ENCODE measurements at places on chromosomes 7 and 10.

DNA sequence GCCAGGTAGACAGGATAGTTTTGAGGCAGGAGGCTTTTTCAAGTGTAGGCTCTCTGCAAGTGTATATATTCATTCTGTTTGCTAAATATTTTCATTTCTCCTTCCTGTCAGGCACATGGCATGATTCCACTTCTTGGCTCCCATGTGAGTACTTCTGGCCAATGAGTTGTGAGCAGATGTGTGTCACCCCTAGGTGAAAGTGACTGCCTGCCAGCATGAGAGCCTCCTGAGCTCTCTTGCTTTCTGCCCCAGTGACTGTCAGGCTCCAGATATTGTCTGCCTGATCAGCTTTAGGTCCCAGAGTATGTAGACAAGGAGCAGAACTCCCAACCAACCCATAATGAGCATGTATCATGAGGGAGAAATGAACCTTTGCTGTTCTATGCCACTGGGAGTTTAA, 257.6 kb upstream of the NPY start:
- DNase-seq, result no peak

GRCh38 chr7:105652359-105652993, 71.2 kb upstream of the EFCAB10 start:
- DNase-seq, result peak; percentile 49

GRCh38 chr7:120825152-120825551, 32.8 kb downstream of the TSPAN12 start:
- DNase-seq, result no peak

DNA sequence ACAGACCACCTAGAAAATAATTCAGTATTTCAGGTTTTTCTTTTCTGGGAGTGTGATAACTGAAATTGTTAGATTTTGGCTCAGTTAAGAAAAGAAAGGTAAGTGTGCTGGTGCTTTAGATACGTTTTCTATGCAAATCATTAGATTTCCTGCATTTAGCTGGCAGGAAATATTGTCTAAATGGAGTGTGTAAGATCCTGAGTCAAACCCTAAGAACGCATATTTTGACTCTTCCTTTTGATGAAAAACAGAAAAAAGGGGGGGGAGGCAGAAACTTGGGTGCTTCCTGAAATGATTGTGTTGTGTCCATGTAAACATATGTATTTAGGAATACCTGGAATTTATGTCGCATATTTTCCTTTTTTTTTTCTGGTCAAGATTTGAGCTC, 1.2 kb downstream of the GRK5 start:
- DNase-seq, result no peak

DNA sequence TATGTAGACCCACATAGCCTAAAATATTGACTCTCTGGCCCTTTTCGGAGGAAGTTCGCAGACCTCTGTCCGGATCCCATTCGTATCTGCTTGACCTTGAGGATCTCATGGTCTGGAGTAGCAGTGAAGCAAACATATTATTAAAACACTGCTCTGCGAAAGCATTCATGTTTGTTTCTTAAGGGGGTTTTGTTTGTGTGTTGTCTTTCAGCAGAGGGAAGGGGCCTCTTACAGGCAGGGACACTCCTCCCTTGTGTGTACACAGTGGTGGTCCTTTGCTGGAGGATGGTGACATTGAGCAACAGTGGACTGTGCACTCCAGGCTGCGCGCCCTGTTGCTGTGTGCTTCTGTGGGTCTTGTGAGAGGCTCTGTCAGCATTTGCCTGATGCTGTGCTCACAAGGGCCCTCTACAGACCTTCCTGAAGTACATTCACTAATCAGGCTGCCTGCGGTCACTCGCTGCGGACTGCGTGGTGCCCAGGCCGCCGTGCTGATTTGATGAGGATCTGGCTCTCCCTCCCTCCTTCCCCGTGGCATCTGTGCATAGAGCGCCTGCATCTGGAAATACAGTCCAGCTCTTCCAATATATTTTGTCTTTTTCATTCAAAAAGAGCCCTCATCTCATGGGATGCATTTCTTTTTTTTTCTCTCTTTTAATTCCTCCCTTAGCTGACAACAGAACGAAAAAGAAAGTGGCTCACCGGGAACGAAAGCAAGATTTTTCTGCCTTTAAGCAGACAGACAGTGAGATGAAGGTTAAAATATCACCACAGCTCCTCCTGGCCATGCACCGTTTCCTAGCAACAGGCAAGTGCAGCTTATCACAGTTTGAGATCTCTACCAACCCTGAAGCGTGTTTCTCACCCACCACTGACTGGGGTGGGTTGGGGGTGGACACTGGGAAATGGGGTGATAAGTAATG, 135.8 kb downstream of the CNNM2 start:
- peak; percentile 15 for DNase-seq

DNA sequence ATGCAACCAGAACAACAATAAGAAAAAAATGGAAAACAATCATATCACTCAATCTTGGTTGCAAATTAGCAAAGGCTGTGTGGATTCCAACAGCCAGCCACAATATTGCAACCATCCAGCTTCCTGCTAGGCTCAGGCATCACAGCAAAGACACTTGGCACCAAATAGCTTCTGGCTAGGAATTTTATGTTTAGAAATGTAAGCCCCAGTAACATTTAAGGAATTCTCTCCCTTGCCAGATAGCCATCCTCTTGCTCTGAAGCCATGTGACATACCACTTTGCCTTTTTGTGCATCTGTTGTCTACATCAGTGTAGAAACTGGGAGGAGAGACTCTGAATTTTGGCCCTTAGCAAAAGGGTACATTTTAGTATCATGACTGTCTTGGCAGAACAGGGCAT, 22.2 kb downstream of the MKX start:
- no peak for DNase-seq

DNA sequence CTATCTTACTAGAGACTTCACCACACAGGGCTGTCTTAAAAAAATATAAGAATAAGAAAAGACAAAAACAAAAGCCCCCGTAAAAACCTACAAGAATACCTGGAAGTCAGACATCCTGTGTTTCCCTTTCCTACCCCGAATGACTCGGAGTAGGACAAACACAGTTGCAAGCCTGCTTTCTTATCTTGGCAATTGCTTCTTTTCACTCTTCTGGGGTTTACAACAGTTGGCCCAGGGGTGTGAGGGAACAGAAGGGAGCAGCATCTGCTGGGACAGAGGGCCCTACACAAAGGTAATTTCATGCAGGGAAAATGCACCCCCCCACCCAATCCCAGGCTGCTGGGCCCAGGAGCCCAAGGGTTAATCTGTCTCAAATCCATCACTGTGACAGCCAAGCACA, 220.6 kb downstream of the ARHGAP12 start:
- DNase-seq, result no peak

- DNase-seq, result no peak
Measured at GRCh38 chr7:76244781-76245391, 43.2 kb downstream of the SRRM3 start.

GRCh38 chr10:52420656-52421055, 106.6 kb downstream of the DKK1 start:
- DNase-seq, result no peak

- no peak for DNase-seq
Measured at GRCh38 chr7:63054191-63054661, 944.4 kb upstream of the ZNF722 start.

- no peak for DNase-seq
Measured at GRCh38 chr7:131124867-131125266, 202.8 kb upstream of the MKLN1 start.

DNA sequence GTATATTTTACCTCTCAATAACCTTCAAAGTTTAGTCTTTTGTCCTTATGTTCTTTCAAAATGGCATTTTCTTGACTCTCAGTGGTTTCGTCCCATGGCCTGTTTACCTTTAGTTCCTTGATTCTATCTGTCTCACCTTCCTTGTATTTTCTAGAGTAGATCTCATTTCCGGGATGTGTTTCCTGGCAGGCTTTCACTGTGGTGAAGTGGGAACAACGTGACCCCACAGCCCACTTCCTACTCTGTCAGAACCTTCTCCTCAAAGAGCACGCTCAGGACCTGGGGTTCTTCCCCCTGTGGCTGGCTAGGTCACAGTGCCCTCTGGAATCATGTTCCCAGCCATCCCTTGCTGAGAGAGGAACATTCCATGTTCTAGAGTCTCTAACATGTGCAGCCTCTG, 129.9 kb upstream of the ZNF32 start:
- no peak for DNase-seq
